Suppressor macrophage (primary cell): ENCODE measurements at places on chromosomes 7 and 10.
A peak's percentile ranks its signal among the peaks of the same experiment; 100 is the strongest.

DNA sequence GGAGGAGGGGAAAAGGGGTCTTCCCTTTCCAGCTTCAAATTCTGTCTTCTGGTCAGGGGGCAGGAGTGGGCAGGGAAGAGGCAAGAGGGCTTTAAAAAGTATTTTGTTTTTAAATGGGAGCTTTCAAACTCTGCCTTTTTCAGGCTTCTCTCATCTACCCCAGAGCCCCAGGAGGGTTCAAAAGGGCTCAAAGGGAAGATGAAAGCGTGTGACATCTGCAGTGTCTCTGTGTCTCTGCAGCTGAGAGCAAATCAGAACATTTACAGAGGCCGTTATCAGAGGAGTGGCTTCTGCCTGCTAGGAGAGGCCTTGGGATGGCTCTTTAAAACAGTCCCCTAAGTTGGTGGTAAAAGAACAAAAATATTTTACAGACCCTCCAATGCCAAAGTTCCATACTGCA is 30.3 kb downstream of the TRIM8 start:
- no peak for DNase-seq

- no peak for DNase-seq
Observed at GRCh38 chr7:1434165-1434718, 25.0 kb downstream of the MICALL2 start.

GRCh38 chr7:120733143-120733542 is 124.8 kb downstream of the TSPAN12 start:
- DNase-seq: no peak

DNA sequence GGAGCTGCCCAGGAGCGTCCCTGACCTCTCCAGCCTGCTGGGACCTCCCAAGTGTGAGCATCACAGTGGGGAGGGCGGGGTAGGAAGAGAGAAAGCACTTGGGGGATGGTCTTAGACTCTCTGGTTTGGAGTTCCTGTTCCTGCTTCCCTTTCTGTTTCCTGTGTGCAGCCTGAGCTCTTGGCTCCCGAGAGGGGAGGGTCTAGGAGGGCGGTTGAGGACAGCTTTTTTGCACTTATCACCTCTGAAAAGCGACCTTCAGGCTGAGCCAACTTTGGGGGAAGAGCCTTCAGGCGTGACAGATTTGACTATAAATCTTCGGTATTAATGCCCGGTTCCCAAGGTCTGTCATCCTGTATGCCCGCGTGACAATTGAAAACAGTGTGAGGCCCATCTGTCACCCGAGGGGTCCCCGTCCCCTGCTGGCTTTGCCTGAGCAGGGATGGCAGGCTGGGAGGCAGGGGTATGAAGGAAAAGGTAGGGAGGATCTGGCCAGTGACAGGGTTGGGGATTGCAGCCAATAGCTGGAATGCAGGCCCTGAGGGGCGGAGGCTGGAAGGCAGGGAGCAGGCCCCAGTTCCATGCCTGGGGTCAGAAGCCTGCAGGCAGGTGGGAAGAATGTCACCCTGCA is 78.6 kb downstream of the CDH23 start:
- DNase-seq: peak; percentile 58

- no peak for DNase-seq
Observed at GRCh38 chr10:125134916-125135770, 25.2 kb downstream of the CTBP2 start.

GRCh38 chr10:69262292-69262751 is 16.0 kb upstream of the HK1 start:
- DNase-seq: no peak

DNA sequence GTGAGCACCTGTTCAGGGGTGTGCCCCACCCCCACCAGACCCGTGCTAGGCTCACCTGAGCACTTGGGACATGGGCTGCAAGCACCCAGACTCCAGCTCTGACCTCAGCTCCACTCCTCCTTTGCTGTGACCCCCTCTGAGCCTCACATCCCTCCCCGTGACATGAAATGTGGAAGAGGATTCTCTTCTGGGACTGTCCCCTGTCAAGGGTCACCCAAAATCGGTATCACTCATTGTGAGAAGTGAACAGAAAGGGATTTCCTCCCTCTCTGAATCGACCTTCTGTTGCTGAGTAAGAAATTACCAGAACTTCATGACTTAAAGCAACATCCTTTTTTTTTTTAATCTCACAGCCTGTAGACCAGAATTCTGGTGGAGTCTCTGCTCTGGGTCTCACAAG is 6.2 kb upstream of the CHST15 start:
- DNase-seq: peak; percentile 39

DNA sequence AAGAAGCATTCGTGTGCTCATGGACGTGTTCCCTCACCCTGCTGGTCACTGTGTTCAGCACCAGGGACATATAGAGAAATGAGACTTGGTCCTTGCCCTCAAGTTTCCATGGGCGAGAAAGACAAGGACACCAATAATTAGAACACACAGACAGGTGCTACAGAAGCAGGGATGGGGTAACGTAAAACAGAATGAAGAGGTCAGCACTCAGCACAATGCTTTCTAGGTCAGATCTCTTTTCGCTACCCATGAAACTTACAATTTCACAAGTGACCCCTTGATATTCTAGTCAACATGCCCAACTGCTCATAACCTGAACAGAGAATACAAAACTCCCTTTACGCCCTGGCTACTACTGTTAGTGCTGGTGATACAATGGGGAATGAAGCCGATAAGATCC is 6.0 kb upstream of the ANK3 start:
- no peak for DNase-seq

DNA sequence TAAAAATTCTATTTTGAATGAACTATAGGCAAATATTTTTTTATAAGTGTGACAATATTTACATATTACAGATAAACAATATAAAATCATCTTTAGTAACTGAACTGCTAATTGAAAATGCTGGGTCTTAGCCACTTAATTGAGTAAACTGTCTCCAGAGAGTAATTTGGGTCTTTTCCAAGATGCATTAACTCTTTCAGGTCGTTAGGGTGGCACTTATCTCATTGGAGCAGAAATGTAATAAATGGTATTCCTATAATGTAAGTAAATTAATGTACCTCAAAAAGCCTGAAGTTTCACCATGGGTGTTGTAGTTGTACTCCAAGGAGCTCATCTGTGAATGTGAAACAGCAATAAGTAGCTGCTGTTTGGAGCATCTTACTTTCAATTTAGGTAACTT is 208.5 kb downstream of the EXOC4 start:
- DNase-seq: no peak

DNA sequence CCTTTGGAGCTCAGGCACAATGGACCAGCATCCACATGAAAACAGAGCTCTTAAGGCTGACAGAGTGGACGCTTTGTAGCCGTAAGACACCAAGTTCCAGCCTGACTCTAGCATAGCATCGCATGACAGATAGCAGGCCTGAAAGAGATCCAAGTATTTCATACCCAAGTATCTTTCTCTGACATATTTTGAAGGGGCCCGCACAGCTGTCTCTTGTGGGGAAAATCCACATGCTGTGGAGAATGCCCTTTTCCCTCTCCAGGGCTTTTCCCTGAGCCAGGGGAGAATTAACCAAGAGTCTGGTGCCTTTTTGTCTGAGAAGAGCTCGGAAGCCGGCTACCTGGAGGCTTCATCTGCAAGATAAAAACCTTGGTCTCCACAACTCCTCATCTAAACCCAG is 51.0 kb downstream of the CFAP46 start:
- DNase-seq: no peak

DNA sequence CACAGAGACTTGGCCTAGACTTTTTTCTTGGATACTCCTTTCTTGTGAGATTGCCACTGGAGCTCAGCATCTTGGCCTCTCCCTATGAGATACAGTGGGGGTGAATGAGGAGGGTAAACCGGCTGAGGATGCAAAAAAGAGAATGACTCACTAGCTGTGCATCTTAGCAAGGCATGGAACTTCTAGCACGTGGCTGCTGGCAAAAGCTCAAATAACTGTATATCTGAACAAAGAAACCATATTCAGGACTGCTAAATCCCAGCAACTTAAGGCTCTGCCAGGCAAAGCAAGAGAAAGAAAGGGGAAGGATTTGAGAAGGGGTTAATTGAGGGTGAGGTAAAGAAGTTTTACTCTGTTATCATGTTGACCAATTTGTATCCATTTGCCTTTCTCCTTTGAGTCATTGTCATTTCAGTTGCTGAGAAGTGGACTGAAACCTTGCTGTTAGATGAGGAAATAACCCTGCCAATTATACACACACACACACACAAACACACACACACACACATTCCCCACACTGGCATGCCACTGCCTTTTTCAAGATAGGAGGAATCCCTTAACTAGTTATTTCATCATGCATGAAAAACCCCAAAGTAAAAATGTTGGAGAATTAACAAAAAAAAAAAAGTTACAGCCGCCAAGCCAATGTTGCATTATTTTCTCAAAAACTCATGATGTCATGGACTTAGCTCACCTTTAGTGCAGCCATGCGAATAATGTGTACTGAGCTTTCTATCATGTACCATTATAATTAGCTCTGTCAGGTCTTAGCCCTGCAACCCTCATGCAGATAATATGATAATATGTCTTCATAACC is 997.3 kb downstream of the LRMDA start:
- peak; percentile 66 for DNase-seq
